Stimulated activated CD4-positive, alpha-beta T cell treated with anti-CD3 and anti-CD28 coated beads, TNF-alpha, amount 100 ng/mL, for 1 hour (primary cell): ENCODE measurements at places on chromosomes 4 and X.

DNA sequence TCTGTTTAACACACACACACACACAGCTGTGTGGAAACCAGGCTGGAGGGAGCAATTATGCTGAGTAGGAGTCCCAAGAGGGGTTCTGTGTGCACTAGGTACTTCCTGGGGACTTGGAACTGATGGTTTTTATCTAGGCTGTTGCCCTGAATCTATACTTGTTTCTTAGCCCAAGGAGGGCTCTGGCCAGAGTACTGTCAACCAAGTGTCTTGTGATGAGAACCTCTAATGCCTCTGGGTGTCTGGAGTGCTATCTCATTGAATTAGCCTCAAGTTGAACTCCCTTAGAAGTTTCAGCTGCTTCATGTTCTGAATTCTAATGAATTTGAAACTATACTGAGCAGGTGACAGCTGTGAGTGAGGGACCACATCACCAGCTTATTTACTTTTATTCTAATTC, 16.6 kb downstream of the ARHGAP24 start:
- no peak for DNase-seq

- DNase-seq: no peak
These were observed 46.2 kb upstream of the BCOR start for GRCh38 chrX:40143987-40144386.

DNA sequence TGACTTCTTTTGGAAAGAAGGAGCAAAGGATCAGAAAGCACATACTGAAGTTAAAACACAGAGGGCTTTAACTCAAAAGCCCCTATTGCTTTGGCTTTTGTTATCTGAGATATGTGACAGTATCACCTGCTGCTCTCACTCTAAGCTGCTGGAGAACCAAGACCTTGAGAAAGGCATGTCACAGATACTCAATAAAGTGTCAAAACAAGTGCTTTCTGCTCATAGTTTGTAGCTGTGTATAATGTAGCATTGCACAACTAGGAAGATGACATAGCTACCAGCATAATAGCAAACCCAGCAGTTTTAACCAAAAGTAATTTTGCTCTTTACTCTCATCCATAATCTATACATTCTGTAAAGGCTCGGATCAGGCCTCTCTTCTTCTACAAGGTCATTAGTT, 159.6 kb downstream of the LHFPL1 start:
- DNase-seq: no peak

GRCh38 chr4:55859711-55860110, 6.3 kb downstream of the EXOC1 start:
- DNase-seq: no peak

- no peak for DNase-seq
These were observed 29.2 kb upstream of the CCNI start for GRCh38 chr4:77104791-77105540.

DNA sequence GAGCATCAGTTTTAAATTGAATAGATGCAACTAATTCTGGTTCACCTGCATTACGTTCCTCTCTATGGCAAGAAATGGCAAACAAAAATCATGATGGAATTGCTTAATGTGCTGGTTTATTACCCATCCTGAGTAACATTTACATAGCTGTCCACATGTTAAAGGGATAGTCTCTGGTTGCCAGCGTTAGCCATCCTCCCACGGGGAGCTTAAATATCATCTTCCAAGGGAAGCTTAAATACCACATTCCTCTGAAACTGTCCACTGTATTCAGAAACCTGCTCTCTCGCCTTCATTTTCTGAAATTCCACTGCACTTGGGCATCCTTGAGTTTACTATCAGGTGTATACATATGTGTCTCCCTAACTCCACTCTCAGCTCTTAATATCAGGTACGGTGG, 586.6 kb downstream of the TLL1 start:
- DNase-seq: no peak

- no peak for DNase-seq
These were observed 426 bp upstream of the C4orf51 start for GRCh38 chr4:145679520-145679919.
